ENCODE measurements at places on chromosomes 12 and 14. TPM values are rescaled to one million over a fixed set of nuclear protein-coding genes. Genes with fewer than 3 reads are reported as not detected.

The GPR132 gene
- not detected for total RNA-seq

The SDS gene
- total RNA-seq, result not detected

The BDKRB1 gene
- total RNA-seq, result not detected

The KLHDC1 gene
- total RNA-seq, result 0.68 TPM

The STON2 gene
- 0.11 TPM for total RNA-seq

The BCL11B gene
- 0.11 TPM for total RNA-seq

The CCDC85C gene
- total RNA-seq, result 7.3 TPM

The LMNTD1 gene
- total RNA-seq, result 0.30 TPM

The PRB2 gene
- total RNA-seq, result 0.42 TPM

The PRORP gene
- total RNA-seq, result 14.1 TPM

The GAS2L3 gene
- 22.0 TPM for total RNA-seq

The ARHGEF25 gene
- 46.8 TPM for total RNA-seq
